Esophagus squamous epithelium (tissue), 5 donors: ENCODE measurements at places on chromosomes 5 and 9.

DNA sequence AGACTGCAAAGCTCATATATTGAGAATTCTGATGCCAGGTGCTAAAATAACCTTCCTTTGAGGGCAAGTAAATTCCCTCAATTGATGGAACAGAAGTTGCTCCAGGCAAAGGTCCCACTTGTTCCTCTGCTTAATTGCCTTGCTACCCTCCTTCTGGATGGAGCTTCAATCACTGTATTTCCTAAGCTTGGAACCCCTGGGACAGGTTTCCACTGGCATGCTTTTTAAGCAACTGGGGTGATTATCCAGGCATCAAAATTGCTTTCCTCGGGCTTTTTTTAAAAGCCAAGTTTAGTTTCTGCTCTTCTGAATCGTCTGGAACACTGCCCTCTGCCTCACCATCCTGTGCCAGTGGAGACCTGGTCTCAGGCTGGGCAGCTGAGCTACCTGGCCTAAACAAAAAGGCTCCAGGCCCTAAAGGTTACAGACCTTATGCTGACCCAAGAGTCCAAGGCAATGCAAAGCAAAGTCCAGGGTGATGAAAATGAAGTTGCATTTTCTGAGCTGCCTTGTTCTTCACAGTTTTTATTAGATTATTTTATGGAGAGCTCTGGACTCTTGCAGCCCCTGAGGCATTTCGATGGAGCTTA is 167.9 kb upstream of the CD180 start:
- DNase-seq: no peak

- DNase-seq: no peak
These were observed 2.6 kb downstream of the IL5 start for GRCh38 chr5:132540764-132541163.

GRCh38 chr5:180381851-180382480 is 28.8 kb upstream of the GFPT2 start:
- no peak for DNase-seq

DNA sequence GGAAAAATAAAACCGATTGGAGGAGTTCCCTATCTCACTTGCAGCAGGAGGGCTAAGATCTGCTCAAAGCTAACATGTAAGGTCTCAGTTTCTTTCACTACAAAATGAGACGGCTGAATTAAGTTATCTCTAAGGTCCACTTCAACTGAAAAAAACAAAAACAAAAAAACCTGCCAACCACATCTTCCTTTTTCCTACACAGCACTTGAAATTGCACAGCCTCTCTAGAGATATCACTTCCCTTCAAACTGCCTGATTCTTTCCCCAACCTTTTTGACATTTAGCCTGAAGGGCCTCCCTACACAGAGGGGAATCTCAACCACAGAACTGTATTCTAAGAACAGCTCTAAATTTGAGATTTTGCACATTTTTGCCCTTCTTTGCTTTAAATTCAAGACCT is 227.9 kb upstream of the TARS1 start:
- DNase-seq: no peak

GRCh38 chr9:68740561-68740960 is 35.5 kb downstream of the PIP5K1B start:
- no peak for DNase-seq

DNA sequence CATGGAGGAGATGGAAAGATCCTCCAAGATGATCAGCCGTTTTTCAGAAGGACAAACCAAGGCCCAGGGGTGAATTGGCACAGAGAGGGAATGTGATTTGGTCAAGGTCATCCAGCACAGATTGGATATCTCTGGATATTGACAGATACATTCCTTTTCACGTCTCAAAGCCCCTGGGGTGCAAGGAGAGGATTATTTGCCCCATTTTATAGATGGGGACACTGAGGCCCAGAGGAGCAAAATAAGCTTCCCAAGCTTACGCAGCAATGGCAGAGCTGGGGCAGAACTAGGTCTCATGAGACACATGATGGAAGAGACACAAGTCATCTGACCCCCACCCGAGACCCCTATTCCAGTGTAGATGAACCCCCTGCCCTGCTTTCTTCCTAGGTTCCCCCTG is 895 bp upstream of the PDGFRB start:
- no peak for DNase-seq

GRCh38 chr9:91192381-91193086 is 169.2 kb downstream of the AUH start:
- no peak for DNase-seq

DNA sequence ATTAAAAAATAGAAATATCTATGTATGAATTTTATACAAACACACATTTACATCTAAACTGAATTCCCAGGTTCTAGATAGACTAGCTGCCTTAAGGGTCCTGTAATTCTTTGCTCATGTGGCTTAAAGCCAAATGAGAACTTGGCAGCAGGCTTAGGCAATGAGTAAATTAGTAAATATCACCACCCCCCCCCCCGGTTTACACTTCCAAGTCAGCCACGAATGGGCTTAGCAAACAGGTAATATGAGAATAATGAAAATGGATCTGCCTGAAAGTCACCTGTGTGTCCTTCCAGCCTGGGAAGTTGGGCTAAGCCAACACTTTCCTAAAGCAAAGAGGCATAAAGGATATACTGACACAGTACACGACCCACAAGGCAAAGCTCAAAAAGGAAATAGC is 108.6 kb downstream of the KLHL3 start:
- DNase-seq: no peak

DNA sequence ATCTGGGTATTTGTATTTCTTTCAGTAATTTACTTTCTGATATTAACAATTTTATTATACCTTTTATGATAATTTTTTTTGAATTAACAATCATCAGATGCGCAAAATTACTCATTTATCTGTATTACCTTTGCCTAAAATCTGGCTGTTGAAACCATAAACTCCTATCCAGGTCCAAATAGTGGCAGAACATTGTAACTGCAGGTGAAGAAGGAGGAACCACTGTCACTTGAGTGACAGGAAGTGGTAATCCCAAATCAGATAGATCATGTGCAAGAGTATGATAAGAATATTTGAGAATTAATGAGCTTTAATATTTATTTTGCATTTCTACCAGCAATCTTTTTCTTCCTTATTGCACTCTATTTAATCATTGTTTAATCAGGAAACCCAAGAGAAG is 139.3 kb upstream of the TLE4 start:
- no peak for DNase-seq

- DNase-seq: no peak
These were observed 77.8 kb downstream of the BOD1 start for GRCh38 chr5:173538654-173539053.

GRCh38 chr5:177300236-177300880 is 3.2 kb downstream of the RAB24 start:
- DNase-seq: no peak

GRCh38 chr5:122896598-122897282 is 51.3 kb downstream of the SNX24 start:
- DNase-seq: no peak

GRCh38 chr9:79570448-79571308 is 1.1 kb upstream of the TLE4 start:
- peak; percentile 69 for DNase-seq

DNA sequence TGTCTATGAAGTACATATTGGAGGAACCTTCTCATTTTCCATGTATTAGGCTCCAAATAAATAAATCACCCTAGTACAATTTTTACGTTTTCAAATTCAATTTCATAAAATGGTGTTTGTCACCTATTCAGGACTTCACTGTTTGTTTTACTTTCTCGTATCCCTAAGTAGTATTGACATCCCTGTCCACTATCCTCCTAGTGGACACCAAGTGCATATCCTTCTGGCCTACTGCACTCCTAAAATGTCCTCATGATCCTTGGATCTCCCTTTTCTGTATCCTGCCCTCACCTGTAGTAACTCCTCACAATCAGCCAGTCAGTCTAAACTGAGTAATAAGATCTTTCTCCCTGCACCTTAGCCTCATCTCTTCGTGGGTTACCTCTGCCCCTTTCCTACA is 539.9 kb downstream of the DMRTA1 start:
- DNase-seq: no peak

DNA sequence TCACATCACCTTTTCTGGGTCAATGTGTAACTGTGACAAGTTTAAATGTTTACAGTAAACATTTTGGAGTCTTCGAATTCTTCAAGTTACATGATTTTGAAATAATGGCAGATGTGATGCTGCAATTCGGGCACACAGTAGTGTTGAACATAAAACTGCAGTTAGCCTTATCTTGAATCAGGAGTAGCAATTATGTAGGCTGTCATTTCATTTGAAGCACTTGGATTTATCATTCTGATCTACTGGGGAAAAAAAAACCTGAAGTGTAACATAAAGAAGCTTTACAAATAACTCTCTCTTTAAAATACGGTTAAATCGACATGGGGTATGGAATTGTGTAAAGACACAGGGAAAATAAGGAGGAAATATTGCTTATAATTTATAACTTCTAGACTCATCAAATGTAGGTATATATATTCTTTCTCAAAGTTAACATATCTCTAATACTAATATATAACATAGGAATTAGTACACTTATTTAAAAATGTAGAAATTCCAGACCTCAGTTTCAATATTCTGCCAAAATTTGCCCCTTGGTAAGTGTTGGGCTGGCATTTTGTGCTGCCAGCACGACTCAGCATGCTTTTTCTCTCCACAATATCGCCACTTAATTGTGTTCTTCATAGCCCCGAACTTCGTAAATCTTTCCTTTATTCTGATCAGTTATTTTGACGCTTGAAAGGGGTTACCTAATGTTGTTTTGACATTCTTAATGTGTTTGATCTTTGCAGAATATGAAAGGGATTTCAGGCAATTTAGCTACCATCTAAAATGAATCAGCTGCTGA is 226.7 kb downstream of the PRR16 start:
- DNase-seq: no peak

DNA sequence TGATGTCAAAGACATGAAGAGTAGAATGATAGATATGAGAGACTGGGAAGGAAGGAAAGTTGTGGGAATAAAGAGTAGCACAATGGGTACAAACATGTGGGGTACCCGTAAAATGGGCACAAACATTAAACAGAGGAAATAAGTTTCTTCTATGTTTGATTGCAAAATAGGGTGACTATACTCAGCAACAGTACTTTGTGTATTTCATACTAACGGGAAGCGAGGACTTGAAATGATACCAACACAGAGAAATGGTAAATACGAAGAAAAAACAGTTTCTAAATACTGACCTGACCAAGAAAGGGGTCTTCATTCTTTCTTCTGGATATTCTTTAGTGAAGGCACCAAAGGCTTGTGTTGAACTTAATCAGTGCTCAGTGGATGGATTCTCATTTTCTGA is 31.1 kb downstream of the ATP6V0E1 start:
- DNase-seq: no peak

DNA sequence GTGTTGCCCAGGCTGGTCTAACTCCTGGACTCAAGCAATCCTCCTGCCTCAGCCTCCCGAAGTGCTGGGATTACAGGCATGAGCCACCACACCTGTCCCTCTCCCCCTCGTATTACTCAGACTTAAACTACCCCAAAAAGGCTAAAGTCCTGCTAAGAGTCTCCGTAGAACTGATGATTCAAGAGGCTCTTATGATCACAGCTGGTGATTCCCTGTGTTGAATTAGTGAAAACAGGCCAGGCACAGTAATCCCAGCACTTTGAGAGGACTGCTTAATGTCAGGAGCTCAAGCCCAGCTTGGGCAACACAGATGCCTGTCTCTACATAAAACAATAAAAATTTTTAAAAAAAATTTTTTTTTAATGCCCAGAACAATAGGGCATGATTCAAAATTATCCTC is 9.2 kb downstream of the CDC26 start:
- no peak for DNase-seq

- DNase-seq: no peak
These were observed 439.4 kb upstream of the ZNF462 start for GRCh38 chr9:106423575-106423974.

DNA sequence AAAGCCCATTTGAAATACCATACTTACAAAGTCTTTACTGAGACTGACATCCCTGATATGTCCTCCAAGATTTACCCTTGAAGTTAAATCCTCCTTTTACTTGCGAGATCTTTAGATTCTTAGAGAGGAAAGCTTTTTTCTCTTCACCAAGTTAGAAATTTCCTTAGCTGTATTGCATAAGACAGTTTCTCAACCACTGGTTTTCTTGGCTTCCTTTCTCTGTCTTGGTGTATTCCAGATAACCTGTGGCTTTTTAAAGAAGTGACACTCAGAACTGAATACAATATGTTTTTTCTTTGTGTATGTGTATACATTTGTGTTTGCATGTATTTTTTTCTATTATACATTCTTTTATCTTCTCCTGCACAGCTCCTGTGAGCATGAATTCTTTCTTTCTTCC is 65.0 kb downstream of the SNCAIP start:
- DNase-seq: no peak

DNA sequence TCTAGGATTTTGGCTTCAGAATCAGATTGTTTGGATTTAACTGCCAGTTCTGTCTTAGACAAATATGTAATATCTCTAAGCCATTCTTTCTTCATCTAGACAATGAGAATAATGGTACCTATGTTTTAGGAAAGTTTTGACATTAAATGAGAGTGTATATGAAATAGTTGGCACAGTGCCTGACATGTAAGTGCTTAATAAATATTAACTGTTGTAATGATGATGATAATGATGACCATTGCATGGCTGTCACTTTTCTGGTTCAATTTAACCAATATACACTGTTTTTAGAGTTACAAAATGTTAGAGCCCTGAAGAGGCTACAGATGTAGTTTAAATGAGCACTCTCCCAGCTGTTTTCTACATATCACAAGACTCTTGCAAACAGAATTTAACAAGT is 131.7 kb downstream of the RANBP17 start:
- no peak for DNase-seq

DNA sequence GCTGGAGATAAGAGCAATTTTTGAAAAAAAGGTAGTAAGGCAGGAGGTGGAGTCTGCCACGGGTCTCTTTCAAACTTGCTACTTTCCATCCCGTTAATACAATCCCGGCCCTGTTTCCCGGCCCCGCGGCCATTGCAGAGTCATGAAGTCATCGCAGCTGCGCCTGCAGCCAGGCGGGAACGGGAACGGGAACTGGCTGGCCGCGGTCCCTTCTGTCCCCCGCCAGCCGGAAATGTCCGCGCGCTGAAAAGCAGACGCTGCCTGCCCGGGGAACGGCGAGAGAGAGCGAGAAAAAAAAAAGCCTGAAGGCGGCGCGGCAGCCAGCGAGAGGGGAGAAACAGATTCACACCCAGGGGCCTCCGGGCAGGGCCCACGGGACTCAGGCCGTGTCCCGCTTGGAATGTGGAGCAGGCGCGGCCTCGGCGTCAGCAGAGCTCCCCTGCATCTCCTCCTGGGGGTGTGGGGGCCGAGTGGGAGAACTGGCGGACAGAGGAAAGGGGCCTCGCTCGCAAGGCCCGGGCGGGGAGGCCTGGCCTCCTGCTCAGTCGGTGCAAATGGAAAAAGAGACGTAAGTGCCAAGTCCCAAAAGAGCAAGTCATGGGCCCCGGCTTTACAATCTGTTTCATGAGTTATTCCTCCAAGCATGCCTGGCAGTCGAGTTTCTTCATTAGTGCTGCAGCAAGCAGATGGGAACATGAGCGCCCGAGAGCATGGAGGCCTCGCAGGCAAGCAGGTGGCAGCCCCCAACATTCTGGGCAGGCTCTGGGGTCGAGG is 201.2 kb upstream of the GAS1 start:
- no peak for DNase-seq

DNA sequence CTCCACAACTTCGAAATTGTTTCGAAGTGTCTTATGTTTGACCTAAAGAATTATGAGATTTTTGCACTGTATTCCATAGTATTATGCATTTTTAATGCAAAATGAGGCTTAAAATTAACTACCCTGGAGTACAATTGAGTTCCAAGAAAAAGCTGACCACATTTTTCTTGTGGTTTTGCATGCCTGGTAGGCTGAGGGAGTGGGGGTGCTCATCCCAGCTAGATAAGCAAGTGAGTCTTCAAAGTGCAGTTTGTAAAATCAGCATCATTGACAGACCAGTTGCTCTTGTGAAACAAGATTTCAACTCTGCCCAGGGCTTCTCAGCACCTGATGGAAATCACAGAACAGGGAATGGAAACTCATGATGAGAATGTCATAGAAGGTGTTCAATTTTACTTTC is 17.0 kb upstream of the NDUFS4 start:
- DNase-seq: no peak
